AG20443 (cell line): ENCODE measurements at places on chromosomes 3 and 15.

GRCh38 chr15:95715116-95715903 lies 615.2 kb upstream of the NR2F2 start:
- DNase-seq = no peak

GRCh38 chr3:149765762-149766334 lies 13.6 kb upstream of the COMMD2 start:
- peak; percentile 52 for DNase-seq

GRCh38 chr3:186529201-186529999 lies 14.8 kb downstream of the CRYGS start:
- no peak for DNase-seq

- no peak for DNase-seq
Observed at GRCh38 chr3:32488474-32489008, 14.1 kb downstream of the CMTM6 start.

GRCh38 chr3:52364322-52365035 lies 48.4 kb downstream of the DNAH1 start:
- no peak for DNase-seq

- DNase-seq = no peak
Observed at GRCh38 chr3:153127788-153128187, 34.2 kb upstream of the RAP2B start.

- no peak for DNase-seq
Observed at GRCh38 chr15:89809787-89810148, 4.9 kb downstream of the ANPEP start.

GRCh38 chr3:125261031-125261430 lies 48.5 kb upstream of the SLC12A8 start:
- no peak for DNase-seq

DNA sequence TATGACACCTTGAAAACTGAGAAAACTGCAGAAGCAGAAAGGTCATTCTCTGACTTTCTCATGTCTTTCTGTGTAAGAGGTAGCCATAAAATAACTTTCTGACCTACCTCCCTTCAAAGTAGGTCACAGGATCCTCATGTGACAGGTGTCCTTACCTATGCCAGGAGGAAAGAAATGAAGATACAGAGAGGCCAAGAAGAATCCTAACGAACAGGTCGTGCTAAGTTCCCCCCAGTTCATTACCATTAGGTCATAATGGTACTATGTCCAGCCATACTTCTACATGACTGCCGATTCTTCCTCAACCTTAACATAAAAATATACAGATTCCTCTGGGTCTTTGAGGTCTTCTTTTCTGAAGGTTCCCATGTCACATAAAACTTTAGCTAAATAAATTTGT lies 118.6 kb downstream of the FOXB1 start:
- no peak for DNase-seq

DNA sequence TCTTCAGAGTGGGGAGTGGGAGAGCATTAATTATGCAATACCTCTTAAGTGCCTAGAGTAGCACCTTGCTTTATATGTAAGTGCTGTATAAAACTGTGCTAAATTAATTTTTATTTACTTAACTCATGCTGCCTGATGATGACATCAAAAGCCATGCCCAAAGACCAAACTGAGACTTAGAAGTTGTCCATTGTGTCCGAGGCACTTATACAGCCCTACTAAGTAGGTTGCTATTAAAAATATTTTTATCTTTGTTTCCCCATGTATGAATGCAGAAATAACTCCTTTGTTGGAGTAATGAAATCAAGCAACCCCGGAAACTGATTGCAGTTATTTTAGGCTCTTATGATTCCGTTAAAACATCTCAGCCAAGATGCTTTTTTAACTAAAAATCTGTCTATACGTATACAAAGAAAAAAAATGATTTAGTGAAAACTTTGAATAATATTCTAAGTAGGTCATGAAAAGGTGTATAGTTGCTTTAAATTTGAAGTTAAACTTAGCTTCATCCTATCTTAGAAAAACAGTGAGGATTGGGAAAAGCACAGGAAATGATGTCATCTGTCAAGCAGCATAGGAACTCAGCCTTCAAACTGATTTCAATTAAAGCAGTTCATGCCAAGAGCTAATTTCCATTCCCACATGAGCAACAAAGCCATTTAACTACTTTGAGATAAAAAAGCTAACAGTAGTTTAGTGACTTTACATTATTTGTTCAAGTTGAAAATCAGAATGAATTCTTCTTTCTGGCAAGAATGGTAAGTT lies 43.0 kb downstream of the FBN1 start:
- peak; percentile 53 for DNase-seq

- DNase-seq = no peak
Observed at GRCh38 chr3:60417576-60417975, 833.7 kb downstream of the FHIT start.

- no peak for DNase-seq
Observed at GRCh38 chr3:164360078-164360578, 718.2 kb downstream of the SI start.

- no peak for DNase-seq
Observed at GRCh38 chr15:91929509-91929908, 76.0 kb downstream of the SLCO3A1 start.

GRCh38 chr3:42130007-42130328 lies 38.8 kb downstream of the TRAK1 start:
- no peak for DNase-seq

DNA sequence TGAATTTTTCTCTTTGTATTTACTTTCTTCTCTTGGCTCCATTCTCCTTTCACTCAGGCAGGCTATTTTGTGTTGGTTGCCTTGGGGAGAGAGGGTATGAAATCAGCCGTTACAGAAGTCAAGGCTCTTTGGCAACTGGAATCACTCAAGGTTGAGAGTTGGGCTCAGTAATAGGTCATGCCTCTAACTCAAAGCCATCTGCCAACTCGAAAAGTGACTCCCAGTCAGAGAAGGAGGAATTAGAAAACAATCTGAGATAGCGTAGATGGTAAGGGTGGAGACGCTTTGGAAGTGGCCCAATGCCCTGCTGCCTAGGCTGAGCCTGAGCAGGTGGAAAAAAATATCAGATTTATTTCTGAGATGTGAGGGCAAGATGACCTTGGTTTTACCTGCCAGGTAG lies 205.7 kb upstream of the ST8SIA2 start:
- no peak for DNase-seq

GRCh38 chr3:18483226-18483625 lies 58.1 kb upstream of the SATB1 start:
- DNase-seq = no peak

- DNase-seq = no peak
Observed at GRCh38 chr3:33652736-33653135, 65.3 kb downstream of the CLASP2 start.

DNA sequence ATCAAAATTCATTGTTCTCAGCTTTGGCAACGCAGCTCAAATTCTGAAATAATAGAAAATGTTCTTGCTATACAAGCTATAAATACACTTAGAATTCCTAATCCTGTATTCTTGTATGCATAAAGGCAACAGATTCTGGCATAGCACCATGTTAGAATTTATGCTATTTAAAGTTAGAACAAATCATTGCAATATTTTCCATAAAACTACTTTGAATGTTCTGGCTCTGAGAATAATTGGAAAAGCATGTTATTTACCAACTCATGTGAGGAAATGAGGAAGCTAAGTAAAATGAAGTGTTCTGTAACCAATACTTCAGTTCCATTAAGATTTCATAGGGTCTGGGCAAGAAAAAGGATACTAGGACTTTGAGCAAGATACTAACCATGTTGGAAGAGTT lies 888.9 kb downstream of the SQOR start:
- DNase-seq = no peak

DNA sequence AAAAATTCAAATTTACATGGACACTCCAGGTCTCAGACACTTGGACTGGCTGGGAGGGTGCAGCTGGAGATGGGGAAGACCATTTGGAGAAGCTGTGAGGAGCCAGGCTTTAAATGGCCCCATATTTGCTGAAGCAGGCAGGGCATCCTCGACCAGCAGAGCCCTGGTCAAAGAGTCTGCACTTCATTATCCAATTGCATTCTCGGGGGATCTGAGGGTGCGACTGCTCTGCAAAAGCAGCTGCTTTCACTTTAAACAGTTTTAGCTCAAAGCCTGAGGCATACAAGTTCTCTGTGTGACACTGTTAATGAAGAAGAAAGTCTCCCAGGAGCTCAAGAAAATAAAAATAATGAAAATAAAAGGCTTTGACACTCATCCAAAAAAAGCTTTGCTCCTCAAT lies 98.0 kb upstream of the SLC25A36 start:
- no peak for DNase-seq
